Occipital lobe (tissue), 3 donors: ENCODE measurements at places on chromosomes 13 and 19. TPM values are rescaled to one million over a fixed set of nuclear protein-coding genes. Genes with fewer than 3 reads are reported as not detected.

The ACP5 gene
- total RNA-seq: 0.78 TPM

The RNF113B gene
- not detected for total RNA-seq

- no peak for DNase-seq
Observed at GRCh38 chr19:566403-566802, 6.0 kb upstream of the BSG start.

DNA sequence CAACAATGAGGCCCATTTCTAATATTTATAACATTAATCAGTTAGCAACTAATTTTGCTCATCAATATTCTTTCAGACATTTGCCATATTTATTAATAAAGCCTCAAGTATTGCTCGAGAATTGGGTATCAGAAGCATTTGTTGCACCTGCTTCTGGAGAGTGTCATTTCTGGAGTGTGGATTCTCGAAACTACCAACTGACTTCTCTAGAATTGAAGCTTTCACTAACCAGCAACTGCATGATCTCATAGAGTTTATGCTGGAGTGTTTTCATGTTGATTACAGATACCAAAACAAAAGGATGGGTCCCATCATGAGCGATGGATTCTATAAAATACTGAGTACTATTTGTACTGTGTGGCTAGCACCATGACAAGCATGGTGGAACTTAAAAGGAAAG, 121.0 kb upstream of the SLC7A1 start:
- no peak for DNase-seq

The F2RL3 gene
- under 0.01 TPM for total RNA-seq

DNA sequence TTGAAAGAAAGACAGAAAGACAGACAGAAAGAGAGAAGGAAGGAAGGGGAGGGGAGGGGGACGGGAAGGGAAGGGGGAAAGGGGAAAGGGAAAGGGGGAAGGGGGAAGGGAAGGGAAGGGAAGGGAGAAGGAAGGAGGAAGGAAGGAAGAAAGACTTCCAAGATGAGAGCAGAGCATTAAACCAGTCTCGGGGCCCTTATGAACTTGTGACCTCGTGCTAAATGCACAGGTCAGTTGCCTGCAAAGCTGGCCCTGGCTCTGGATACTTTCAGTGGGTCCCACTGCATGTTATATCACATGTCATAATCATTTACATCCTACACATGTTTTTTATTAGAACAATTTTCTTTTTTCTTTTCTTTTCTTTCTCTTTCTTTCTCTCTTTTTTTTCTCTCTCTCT, 24.2 kb upstream of the ABCC4 start:
- DNase-seq: no peak

The ZNF420 gene
- 47.3 TPM for total RNA-seq

GRCh38 chr13:32882691-32883090, 133.5 kb upstream of the KL start:
- DNase-seq: no peak

DNA sequence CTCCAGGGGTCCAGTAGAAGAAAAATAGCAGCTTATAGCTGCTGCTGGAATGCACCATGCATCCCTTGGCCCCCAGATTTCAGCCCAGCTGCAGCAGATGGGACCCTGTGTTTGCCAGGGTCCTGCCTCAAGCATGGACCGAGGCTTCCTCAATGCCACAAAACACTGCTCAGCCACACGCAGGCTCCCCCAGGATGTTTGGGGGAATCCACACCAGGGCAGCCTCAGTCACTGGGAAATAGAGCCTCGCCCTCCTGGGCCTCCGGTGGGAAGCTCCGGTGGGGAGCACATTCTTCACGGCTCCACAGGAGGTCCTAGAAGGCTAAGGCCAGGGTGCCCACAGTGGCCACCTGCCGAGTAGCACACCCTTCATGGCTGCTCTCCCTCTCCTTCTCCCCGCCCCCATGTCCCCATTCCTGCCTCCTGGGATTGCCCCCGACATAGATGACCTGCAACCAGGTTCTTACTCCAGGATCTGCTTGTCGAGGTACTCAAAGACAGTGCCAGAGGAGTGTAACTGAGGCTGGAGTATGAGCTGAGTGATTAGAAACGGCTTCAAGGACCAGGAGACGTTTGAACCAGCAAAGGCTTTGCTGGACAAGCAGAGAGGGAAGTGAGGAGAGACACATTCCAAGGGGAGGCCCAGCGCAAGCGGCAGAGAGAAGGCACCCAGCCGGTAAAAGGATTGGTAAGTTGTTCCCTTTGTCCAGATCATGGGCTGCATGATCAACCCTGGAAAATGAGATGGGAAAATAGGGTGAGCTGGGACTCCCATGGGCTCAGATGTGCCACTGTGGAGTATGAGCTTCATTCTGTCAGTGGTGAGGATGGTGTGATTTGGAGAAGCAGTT, 110.7 kb upstream of the UQCRFS1 start:
- no peak for DNase-seq

DNA sequence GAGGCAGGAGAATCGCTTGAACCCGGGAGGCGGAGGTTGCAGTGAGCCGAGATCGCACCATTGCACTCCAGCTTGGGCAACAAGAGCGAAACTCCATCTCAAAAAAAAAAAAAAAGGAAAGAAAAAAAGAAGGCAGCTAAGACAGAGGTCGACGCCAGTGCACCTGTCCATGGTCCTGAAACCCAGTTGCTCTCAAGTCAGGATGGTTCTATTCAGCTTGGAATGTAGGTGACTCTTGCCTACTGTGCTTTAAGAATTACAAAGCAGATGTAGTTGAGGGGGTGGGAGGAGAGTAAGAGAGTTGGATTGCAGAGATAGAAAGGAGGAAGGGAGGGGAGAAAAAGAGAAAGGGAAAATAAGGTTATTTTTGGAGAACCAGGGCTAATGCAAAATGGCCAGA, 18.7 kb downstream of the CACNG7 start:
- DNase-seq: no peak

GRCh38 chr13:62537593-62537992, 1121.9 kb upstream of the PCDH20 start:
- DNase-seq: no peak

The LRRC63 gene
- 2.0 TPM for total RNA-seq

GRCh38 chr13:42600943-42601342, 27.0 kb downstream of the TNFSF11 start:
- no peak for DNase-seq

The DAND5 gene
- not detected for total RNA-seq

The CYP2F1 gene
- not detected for total RNA-seq

GRCh38 chr13:30872685-30873461, 33.2 kb upstream of the MEDAG start:
- DNase-seq: peak; percentile 60

DNA sequence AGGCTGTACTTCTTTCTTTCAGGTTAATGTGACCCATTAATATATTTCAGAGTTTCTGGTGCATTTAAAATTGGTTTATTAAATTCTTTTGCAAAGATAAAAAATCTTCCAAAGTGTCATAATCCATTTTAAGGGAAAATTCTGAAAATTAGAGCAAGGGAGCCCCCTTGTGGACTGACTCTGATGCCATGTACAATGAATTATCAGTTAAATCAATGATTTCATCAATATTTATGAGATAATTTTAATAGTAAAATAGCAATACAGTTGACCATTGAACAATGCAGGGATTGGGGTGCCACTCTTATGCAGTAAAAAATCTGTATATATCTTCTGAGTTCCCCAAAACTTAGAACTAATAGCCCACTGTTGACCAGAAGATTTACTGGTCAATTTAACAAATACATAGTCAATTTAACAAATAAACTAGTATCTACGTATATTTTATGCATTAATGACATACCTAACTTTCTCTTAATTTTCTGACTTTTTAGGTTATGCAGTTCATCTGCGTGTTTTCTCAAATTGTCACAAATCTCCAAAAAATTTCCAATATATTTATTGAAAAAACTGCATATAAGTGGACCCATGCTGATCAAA, 479.1 kb upstream of the MIR17HG start:
- no peak for DNase-seq

GRCh38 chr13:89343165-89343564, 1672.0 kb downstream of the SLITRK5 start:
- no peak for DNase-seq

DNA sequence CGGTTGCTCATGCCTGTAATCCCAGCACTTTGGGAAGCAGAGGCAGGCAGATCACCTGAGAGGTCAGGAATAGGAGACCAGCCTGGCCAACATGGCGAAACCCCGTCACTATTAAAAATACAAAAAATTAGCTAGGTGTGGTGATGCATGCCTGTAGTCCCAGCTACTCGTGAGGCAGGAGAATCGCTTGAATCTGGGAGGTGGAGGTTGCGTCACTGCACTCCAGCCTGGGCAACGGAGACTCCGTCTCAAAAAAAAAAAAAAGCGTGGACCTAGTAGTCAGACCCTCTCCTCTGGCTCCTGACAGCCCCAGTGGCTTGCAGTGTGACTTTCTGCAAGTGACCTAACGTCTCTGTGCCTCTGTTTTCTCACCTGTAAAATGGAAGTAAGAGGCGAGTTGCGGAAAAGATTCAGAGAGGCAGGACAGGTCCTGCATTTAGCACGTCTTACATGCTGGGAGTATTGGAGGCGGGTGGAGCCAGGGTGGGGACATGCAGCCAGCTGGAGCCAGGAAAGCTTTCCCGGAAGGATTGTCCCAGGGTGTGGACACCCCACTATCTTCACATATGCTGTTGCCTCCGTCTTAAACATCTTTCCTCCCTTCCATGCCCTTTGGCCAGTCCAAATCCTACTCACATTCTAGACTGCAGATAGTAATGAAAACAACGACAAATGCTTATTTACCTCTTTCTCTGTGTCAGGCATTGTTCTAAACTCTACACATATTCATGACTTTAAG, 2.9 kb downstream of the TUBB4A start:
- no peak for DNase-seq

The MBD3L3 gene
- not detected for total RNA-seq

DNA sequence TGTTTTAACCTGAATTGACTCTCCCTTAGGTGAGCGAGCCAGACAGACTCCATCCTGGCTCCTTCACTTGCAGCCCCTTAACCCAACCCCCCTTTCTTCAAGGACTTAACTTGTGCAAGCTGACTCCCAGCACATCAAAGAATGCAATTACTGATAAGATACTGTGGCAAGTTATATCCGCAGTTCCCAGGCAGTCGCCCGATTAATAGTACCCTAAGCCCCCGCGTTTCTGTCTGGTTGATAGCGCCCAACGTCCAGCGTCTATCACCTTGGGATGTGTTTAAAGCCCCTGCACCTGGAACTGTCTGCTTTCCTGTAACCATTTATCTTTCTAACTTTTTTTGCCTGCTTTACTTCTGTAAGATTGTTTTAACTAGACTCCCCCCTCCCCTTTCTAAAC, 6.2 kb downstream of the HSD17B14 start:
- DNase-seq: no peak
